ENCODE measurements at places on chromosomes 6 and 20.

DNA sequence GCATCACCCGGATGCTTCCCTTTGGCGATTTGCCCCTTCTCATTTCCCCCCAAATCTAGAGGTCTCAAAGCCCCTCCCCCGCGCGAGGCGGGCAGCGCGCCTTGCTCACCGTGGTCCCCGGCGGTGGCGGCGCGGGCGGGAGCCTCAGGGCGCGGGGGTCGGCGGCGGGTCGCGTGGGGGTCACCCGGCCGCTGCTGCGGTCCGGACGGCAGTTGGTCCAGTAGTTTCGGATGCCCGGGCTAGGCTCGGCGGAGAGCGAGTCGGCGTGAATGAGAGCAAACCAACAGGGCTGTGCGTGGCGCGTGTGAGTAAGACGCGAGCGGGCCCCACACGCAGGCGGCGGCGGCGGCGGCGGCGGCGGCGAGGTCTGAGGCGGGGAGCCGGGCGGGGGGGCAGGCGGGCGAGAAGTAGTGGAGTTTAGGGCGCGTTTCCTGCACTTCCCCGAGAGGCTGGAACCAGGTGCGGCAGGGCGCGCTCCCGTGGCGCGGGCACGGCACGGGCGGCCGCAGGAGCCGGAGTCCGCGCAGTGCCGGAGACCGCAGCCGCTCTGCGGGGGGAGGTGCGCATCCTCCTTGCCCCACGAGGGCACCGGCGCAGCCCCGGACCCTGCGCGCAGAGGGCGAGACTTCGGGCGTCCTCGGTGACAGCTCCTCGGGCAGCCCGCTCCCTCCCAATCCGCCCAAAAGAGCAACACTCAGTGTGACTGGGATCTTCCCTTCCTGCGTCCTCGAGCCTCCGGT lies 567 bp downstream of the HS3ST5 start:
- DNase-seq = no peak

GRCh38 chr6:5087389-5087788 lies 2.2 kb downstream of the PPP1R3G start:
- no peak for DNase-seq

DNA sequence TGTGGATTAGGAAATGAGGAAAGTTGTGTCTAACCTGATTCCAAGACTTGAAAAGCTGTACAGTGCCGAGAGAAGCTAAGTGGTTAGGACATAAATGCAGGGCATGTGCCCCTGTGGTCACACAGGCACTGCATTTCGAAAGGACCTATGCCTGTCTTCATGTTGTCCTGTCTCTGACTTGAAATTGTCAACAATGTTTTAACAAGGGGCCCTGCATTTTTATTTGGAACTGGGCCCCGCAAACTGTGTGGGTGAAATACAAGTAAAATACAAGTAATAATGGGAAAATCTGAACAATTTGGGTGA lies 38.8 kb downstream of the MRS2 start:
- no peak for DNase-seq

DNA sequence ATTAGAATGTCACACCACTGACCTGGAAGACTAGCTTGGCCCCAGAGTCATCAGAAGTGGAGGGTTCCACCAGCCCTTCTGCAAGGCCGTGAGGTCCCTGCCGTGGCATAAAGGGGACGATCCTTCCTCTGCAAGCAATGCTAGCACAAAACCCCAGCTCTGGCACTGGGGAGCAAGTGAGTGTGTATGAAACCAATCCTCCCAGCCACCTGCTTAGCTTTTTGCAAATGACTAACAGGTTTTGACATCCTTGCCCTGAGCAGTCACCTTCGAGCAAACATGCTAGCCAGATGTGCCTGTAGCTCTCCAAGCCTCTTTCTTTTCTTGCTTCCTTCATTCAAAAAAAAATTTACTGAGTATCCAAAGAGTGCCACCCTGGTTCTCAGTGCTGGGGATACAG lies 8.6 kb downstream of the SULF2 start:
- DNase-seq = no peak

GRCh38 chr6:118584911-118585310 lies 36.8 kb downstream of the PLN start:
- no peak for DNase-seq

DNA sequence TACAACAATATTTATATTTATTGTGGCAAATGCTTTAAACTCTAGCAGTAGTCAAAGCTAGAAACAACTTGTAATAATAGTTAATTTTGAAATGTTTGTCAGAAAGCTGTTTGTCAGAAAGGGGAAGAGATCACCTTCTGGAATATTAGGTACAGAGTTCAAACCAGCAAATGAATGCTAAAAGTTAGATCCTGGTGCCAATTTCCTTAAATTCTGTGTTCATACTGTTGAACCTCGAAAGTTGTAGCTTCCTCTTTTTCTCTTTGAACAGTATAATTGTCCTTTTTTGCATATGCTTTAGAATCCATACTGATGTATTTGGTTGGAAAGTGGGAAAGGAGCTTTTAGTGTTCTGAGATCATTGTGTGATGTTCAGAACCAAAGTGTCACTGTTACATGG lies 22.4 kb downstream of the ITCH start:
- DNase-seq = no peak

DNA sequence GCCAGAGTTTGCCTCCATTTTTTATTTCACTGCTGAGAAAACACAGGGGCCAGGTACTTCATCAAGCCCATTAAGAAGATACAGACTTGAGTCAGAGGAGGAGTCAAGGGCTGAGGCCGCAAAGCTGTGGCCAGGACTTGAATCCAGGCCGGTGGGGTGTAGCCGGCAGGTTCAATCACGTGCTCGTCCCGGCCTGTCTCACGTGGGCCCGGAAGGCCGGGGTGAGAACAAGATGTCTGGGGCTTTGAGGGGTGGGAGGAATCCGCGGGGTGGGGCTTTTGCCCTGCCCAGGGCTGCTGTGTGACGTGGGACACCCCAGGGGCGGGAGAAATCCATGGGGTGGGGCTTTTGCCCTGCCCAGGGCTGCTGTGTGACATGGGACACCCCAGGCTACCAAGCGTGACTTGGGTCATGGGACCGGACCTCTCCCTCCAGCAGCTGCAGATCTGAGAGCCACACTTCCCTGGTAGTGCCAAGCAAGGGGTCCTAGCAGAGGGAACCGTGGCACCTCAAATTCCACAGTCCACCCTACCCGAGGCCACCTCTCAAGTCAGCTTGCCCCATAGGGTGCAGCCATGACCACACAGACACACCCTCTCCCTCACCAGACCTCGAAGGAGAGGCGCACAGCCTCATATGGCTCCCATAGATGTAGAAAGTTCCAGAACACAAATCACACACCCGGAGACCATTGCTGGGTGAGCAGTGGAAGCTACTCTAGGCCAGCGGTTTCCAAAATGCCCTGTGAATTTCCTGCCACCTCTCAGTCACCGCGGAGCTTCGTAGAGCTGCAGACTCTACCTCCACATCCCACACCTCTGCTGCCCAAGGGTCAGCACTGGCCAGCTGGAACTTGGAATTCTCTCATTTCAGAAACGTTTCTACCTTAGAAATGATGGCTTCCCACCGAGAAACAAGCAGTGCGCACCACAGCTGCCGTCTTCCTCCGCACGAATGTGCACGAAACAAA lies 156.1 kb downstream of the DLL1 start:
- DNase-seq = no peak

- peak; percentile 66 for DNase-seq
Measured at GRCh38 chr20:53869466-53870258, 200.7 kb downstream of the BCAS1 start.

- no peak for DNase-seq
Measured at GRCh38 chr20:16689906-16690305, 39.9 kb upstream of the SNRPB2 start.

DNA sequence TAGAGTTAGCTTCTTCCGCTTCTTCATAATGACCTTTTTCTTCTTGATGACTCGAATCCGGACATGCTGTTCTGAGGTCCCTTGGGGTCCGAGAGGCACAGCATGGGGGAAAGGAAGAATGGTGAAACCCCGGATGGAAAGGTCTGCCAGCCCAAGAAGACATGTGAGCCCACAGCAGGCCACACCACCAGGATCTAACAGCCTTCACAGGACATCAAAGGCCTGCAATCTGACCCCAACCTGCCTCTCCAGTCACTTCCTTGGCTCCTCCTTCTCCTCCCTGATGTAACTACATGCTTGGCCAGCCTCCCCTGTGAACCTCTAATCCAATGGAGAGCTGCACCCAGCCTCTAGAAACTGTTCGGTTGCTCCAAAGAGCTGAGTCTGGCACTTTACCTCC lies 1.6 kb downstream of the CPXM1 start:
- DNase-seq = no peak

GRCh38 chr6:129575378-129576118 lies 134.4 kb downstream of the ARHGAP18 start:
- no peak for DNase-seq

- DNase-seq = no peak
Measured at GRCh38 chr20:57326667-57327455, 2.7 kb upstream of the SPO11 start.

DNA sequence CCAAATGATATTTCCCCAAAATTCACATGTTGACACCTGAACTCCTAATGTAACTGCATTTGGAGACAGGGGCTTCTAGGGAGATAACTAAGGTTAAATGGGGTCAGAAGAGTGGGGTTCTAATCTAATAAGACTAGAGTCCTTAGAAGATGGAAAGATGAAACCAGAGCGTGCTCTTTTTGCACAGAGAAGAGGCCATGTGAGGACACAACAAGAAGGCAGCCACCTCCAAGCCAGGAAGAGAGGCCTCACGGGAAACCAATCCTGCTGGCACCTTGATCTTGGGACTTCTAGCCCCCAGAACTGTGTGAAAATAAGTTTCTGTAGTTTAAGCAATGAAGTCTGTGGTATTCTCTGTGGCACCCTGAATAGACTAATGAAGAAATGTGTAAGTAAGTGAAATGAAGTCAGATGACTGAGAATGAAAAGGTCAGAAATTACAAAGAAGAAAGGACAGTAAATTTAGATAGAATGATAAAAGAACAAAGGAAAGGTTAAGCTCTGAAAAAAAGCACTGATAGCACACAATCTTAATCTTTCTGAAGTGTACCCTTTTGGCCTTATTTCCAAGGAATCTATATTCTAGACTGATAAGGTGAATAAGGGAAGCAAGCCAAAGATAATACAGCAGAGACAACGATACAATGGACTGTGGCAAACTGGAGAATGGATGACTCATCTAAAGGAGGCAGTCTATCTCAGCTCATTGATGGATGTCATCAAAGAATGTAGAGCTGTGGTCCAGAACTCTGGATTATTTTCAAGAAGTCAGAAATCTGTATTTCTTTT lies 110.4 kb downstream of the MYB start:
- no peak for DNase-seq

- DNase-seq = no peak
Measured at GRCh38 chr6:82095091-82095490, 152.5 kb downstream of the IBTK start.

DNA sequence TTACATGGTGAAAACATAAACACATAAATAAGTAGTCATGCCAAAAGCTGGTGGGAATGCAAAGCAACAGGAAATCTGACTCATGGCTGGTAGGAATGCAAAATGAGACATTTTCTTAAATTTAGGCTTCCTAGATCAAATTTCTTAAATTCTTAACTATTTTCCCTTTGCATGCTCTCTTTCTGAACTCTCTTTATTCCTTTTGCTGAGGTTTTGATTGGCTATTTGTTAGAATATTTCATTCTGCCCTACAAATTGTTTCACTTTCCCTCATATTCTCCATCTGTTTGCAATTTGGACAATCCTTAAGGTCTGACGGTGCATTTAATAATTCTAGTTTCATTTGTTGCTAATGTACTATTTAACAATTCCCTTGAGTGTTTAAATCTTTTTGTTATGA lies 437.5 kb upstream of the RGS17 start:
- DNase-seq = no peak

DNA sequence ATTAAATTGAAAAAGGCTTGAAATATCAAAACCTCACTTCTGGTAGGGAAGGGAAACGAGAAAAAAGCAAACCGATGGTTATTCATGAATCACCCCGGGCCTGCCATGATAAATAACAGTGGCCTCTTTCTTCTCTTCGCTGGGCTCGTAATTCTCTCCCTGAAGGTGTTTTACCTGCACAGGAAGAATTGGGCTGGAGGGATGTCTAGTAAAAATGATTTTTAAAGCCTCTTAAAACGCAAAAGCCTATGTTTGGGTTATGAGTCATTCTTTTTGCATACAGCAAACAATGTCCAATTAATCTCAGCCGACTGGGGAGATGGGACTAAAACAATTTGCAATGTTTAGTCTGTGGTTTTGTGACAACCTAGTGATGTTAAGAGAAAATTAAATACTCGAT lies 16.8 kb downstream of the LINC00237 start:
- no peak for DNase-seq

- DNase-seq = no peak
Measured at GRCh38 chr6:31575952-31576685, 754 bp downstream of the TNF start.

GRCh38 chr20:5621305-5621704 lies 128.9 kb upstream of the SHLD1 start:
- DNase-seq = no peak

- no peak for DNase-seq
Measured at GRCh38 chr6:3841066-3841454, 8.1 kb upstream of the FAM50B start.

DNA sequence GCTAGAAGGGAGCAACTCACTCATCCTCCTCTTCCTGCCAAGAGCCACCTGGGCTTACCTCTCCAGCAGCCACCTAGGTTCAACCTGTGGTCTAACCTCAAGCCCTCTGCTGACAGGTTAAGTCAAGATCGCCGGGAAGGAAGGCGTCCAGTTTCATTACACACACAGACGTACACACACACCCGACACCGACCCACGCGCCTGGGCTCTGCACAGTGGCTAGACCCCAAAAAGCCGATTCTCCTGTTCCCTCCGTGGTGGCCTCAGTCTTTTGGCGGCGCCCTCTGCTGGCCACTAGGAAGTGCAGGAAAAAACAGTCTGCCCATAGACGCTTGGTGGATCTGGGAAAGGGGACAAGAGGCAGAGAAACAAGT lies 52.8 kb downstream of the MRPL14 start:
- DNase-seq = peak; percentile 59

GRCh38 chr20:36992802-36993334 lies 41.4 kb upstream of the SAMHD1 start:
- no peak for DNase-seq

GRCh38 chr6:166908811-166909210 lies 47.5 kb downstream of the RNASET2 start:
- DNase-seq = no peak

DNA sequence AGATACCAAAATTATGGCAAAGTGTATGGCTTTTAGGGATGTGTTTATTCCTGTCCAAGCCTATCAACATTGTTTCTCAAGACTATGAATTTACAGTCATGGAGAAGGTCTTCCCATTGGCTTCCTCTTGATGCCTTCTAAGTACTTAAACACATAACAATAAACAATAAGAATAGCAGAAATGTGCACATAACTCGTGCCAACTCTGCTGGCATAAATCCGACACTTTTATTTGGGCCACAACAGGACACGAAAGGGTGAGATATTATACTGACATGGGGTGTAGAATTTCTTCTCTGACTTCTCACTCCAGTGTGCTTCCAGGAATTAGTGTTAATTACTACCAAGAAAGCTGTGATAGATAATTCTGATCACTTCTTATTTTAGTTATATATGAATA lies 695.9 kb upstream of the SLC35B3 start:
- no peak for DNase-seq

DNA sequence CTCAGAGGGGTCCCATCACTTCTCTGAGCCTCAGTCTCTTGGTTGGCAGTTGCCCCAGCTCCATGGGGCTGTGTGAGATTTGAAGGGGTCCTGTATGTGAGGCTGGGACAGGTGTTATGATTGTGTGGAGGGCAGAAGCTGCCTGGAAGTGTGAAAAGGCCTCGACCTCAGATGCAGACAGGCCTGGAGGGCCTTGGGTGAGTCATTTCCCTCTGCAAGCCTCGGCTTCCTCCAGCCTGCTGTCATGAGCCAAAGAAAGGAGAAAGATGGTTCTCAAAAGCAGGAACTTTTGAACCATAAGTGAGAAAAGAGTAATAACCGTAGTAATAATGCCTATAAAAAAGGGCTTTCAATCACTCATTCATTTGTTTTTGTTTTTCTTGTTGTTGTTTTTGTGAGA lies 37.5 kb downstream of the SNAI1 start:
- no peak for DNase-seq
